Stimulated activated CD4-positive, alpha-beta T cell treated with anti-CD3 and anti-CD28 coated beads, Interleukin-2, amount 100 ng/mL, for 4 hours (primary cell): ENCODE measurements at places on chromosomes 3 and 15.

DNA sequence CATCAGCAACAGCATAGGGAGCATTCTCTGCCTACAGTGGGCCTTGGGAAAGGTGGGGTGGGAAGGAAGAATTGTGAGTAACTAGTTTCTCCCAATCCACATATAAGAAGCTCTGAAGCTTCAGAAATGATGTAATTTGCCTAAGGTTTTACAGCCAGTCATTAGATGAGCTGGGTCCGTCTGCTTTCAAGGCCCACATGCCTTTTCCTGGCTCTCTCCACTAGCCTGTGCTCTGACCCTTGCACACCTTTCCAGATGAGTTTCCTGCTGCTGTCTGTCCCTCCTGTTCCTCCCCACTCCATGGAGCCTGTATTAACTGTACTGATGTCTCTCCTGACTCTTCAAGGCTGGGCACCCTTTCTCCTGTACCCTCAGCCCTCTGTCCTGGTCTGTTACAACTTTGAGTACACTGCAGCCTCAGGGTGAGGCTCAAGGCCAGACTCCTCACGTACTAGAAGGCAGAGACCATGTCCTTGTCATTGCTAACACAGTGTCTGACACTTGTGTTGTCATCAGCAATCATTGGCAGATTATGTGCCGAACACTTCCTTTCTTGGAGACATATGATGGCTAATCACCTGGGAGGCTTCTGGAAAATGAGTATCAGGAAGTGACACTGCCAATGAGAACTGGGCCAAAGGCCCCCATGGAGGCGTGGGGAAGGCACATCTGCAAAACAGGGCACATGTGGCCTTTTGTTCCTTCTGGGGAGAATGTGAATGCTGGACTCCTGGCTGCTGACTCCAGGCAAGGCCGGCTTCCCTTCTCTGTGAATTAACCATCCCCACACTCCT is 6.6 kb downstream of the TM6SF1 start:
- DNase-seq, result no peak

- DNase-seq, result no peak
These were observed at the start of gene OR5H15 for GRCh38 chr3:98166396-98166795. Gene OR5H15 (plus strand): TSS chr3:98166696. CDS start chr3:98168700, 2,004 bp downstream.

DNA sequence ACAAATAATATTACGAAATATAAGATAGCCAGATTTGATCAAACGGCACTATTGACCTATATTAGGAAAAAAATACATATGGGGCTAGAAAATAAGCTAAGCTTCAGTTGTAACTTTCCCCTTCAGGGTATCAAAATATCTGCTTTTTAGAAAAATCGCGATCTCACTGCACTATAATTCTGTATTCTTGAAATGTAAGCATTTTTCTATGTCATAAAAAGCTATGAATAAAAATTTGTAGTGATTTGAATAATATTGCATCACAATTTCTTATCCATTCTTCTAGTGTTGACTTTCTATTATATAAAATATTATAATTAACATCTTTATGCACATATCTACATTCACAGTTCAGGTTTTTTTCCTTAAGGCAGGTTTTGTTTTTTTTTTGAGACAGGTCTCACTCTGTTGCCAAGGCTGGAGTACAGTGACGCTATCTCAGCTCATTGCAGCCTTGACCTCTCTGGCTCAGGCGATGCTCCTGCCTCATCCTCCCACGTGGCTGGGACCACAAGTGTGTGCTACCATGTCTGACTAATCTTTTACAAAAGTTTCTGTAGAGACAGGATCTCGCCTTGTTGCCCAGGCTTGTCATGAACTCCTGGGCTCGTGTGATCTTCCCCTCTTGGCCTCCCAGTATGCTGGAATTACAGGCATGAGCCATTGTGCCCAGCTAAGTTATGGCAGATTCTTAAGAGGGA is 21.6 kb downstream of the EMC4 start:
- no peak for DNase-seq

DNA sequence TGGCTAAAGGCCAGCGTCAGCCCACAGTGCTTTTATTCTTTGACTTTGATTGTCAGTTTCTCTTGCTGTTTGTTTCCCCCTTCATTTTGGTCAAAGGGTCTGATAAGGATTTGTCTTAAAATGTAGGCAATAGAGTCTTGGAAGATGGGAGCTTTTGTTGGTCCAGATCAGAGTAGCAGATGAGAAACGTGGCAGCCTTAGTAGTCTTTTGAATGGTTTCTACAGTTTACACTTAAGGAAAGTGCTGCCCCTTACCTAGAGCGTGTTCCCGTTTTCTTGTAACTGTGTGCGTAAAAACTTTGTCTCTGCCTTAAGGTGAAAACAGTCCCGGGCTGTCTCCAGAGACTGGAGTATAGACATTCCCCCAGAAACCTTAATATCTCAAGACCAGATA is 630 bp downstream of the LXN start:
- no peak for DNase-seq

DNA sequence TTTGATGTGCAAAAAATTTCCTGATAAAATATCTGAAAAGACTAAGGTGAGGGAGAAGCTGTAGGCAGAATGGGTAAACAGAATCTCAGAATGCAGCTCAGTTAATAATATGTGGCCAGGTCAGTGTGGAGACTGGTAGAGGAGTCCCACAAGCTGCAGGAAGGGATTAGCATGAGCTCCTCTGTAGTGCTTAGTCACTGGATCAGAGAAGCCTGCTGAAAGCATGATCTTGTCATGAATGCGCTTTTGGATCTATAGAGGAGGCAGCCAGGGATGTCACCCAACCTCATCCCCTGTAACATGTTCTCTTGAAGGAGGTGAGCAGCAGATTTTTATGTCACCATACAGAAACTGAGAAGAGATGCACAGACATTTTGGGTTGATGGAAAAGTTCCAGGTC is 1035.3 kb upstream of the GBE1 start:
- DNase-seq, result no peak
